ENCODE measurements at places on chromosomes 6 and 20.

DNA sequence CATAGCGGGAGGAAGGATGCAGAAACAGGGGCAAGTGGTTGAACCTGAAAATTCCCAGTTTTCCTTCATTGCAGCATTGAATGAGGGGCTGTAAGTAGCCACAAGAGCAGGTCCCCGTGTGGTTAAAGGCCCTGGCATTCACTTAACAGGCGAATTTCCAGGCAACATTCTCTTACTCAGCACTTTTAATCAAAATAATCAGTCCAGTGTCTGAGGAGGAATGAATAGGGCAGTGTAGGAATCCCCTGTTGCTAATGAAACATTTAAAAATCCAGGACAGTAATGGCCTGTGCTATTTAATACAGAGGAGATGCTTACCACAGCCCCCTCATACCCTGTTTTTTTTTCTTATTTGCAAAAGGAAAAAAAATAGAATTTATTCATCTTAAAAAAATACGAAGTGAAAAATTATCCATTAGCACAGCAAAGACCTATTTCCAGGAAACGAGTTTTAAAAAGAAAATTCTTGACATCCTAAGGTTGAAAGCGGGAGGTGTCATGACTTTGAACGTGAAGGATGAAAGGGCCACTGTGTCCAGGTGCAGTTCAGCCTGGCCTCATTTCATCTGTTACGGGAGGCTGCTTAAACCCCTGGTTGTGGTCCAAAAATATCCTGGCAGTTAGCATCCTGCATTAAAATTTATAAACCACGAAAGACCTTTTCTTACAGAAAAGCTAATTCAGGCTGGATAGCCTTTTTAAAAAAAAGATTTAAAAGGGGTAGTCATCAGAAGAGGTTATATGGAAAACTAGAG, 20.2 kb downstream of the MYLK4 start:
- no peak for DNase-seq

- DNase-seq: no peak
Observed at GRCh38 chr6:150503586-150504339, 95.9 kb upstream of the PLEKHG1 start.

- no peak for DNase-seq
Observed at GRCh38 chr20:34716921-34717229, 12.7 kb downstream of the TP53INP2 start.

DNA sequence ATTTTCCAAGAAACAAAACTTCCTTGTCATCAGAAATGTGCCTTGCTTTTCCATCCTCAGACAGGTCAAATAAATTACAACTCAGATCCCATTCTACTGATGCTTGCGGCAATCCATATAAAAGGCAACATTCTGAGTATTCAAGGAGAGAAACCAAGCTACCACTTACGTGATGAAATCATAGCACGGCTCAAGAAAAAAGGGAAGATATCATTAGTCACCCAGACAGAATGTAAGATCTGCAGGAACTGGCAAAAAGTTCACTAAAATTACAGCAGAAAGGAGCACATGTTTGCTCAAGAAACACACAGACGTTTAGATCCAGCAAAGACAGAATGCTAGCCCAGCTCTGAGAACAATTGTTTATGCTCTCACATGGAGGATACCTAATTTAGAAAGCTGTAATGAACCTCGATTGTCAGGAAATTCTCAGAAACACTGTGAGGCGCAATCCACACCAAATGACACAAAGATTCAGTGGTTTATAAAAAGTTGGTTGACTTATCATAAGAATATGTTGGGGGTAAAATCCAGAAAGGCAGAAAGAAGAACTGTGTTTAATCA, 304.2 kb downstream of the ADGRG6 start:
- no peak for DNase-seq

DNA sequence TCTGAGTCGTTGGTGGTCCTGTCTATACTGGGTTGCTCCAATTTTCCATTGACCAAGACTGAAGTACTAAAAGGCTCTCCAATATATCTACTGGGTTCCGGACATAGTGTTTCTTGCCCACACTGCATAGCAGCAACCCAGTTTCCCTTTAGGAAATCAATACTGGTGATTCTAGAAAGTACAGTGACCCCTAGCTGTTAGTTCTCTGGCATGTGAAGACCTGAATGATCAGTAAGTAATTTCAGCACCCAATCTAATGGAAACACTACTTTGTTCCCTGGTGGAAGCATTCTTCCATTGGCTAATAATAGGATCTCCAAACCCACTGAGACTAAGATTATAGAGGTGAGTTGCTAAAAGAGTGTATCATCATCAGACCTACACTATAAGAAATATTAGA, 40.8 kb upstream of the STMND1 start:
- no peak for DNase-seq

- peak; percentile 47 for DNase-seq
Observed at GRCh38 chr20:14879020-14879697, 541.7 kb upstream of the FLRT3 start.

- DNase-seq: no peak
Observed at GRCh38 chr20:14512839-14513238, 175.4 kb upstream of the FLRT3 start.

DNA sequence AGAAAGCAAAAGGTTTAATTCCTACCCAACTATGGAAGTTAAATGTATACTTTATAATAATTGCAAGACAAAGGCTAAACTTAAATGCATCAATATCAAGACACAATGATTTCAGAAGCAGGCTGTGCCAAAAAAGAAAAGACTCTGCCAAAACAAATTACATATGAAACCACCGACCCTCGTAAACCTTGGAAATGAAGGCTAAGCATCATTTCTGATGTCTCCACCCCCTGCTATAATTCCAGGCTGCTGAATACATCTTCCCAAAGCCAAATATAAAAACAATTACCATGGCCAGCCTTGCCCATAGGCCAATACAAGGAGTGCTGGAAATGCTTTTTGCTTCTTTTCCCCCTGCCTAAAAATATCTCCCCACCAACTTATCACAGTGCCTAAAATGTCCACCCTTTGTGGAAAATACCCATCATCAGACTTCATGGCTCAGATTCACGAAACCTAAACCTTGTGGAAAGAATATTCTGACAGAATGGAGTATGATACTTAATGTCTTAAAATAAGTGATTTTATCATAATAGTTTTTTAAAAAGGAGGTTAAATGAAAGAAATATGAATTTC, 37.4 kb downstream of the RCAN2 start:
- no peak for DNase-seq

GRCh38 chr20:58372806-58373205, 16.2 kb upstream of the VAPB start:
- no peak for DNase-seq

- peak; percentile 59 for DNase-seq
Observed at GRCh38 chr20:36573798-36574365, 485 bp downstream of the TGIF2 start.

DNA sequence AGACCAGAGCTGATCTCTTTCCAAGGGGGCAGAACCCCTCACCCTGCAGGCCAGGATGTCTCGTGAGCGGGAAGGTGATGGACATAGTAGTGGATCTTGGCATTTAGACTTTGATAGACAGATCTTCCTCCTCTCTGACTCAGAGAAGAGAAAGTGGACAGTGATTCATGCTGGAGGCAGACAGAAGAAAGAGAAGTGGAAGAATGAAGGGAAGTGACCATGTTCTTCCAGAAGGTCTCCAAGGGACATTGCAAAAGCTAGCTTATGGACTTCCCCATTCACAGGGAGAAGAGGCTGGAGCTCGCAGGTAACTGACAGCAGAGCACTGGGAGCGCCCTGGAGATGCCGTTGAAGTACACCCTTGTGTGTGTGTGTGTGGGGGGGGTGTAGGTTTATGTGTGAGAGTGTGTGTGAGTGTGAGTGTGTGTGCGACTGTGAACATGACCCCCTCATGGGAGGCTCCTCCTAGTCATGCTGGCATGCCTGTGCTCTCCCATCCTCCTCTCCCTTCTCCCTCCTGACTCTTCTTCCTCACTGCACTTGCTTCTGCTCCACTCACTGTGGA, 8.0 kb upstream of the RAET1L start:
- no peak for DNase-seq

- no peak for DNase-seq
Observed at GRCh38 chr6:11964729-11965335, 47.3 kb upstream of the HIVEP1 start.

DNA sequence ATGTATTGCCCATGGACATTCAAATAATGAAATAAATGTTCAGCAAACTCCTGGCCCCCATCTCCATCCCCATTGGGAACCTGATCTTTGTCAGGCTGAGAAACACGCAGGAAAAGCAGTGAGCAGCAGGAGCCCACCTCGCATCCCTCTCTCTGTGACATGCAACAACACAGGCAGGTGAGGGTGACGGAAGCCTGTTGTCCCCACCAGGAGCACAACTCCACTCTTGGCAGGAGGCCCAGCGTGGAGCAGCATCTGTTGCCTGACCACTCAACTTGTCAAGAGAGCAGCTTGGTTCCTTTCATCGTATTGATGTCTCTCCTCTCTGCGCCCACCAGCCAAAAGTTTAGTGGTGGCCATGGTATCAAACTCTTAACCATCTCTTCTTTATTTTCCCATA, 586.9 kb upstream of the ARID1B start:
- no peak for DNase-seq

DNA sequence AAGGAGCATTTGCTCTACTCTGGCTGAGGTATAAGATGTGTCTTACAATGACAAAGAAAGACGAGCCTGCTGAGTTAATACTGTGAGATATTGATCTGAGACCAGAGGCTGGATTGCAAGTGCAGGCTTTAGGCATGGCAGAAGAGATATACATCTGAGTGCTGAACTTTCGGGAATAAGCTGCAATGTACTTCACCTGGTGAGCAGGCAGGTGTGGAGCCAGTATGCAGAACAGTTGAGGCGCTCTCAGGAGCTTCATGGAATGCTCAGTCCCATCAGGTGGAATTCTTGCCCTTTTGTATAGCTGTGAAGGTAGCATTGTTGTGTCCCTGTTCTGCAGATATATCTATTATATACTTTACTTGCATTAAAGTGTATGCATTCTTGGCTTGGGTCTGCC, 179.3 kb upstream of the RIMS1 start:
- no peak for DNase-seq

GRCh38 chr6:44233567-44234100, 10.2 kb downstream of the SLC29A1 start:
- no peak for DNase-seq

DNA sequence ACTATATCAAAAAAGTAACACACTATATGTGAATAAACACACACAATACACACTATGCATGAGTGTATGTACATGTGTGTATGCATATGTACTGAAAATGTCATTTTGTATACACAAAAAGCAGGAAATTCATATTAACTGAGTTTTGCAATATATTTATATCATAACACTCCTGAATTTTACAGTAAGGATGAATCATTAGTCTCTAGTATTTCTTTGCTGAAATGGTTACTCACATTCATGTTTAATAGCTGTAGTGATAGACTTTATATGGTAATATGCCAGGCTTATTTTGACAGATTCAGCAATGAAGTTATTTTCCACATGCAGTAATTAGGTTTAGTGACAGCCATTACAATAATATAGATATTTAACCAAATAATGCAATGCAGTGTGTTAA, 1216.2 kb upstream of the CITED2 start:
- DNase-seq: no peak

GRCh38 chr20:10111139-10111958, 76.6 kb downstream of the ANKEF1 start:
- no peak for DNase-seq

GRCh38 chr20:20231528-20232298, 136.2 kb upstream of the INSM1 start:
- no peak for DNase-seq

DNA sequence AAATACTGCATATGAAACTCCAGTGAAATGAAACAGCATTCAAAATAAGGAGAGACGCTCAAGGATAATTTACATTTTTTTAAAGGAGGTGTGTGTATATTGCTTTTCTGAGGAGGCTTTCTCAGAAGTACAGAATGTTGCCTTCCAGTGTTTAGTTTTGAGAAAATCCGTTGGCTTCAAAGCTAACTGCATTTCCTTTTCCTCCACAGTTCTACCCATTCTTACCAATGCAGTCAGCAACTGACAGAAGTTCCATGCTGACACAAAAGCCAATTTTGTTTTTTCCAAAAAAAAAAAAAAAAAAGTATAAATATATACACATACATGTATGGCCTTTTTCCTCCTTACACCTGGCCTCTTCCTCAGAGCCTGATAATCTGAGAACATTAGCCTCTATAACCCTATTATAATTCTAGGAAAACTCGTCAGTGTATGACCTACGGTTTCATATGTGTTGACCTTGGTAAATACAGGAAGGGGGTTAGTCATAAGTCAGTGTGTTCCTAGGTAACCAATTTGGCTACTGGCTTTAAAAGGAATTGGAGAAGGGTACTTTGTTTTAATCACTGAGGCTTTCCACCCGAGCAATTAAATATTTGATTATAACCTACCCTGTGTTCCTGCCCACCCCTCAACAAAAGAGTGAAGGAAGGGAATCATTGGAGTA, 24.2 kb downstream of the MGME1 start:
- no peak for DNase-seq

DNA sequence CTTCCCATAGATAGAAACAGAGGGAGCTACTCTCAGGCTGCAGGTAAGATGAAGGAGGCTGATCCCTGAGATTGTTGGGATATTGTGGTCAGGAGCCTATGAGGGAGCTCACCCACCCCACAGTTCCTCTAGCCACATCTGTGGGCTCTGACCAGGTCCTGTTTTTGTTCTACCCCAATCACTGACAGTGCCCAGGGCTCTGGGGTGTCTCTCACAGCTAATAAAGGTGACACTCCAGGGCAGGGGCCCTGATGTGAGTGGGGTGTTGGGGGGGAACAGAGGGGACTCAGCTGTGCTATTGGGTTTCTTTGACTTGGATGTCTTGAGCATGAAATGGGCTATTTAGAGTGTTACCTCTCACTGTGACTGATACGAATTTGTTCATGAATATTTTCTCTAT, 2.8 kb downstream of the HLA-F start:
- DNase-seq: no peak

GRCh38 chr6:41487860-41488432, 58.2 kb upstream of the FOXP4 start:
- no peak for DNase-seq

DNA sequence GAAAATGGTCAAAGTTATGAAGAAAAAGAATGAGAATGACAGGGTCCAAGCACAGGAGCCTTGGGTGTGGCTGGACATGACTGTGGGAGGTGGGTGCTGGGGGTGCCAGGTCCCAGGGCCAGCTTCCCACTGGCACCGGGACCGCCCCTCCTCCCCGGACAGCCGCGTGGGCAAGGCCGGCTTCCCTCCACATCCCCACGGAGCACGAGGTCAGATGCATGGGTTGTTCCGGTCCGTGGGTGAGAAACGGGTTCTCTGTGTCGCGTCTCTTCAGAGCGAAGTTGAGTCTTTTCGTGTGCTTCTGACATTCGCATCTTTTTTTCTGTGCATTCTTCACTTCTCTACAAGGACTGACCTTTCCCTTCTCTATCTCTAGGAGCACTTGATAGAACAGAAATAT, 30.1 kb downstream of the KIF25 start:
- DNase-seq: no peak

GRCh38 chr6:40529919-40530318, 57.2 kb downstream of the LRFN2 start:
- DNase-seq: no peak

DNA sequence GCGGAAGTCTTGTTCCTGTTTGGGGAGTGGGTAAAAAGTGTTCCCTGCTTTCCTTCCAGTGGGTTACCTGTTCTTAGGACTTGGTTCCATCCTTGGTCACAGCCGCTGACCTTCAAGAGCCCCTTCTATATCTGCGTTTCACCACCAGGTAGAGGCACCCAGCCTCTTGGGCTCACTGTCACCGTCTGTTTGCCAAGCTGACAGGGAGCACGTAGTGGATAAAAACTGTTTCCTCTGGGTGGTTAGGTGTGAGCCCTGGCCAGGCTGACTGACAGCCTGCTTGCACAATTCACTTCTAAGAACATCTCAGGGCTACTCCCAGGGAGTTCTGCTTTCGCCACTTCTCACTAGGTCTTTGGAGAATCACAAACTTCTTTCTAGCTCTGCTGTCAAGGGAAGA, 1.8 kb upstream of the JPH2 start:
- no peak for DNase-seq

Data from GM12865 (cell line).